ENCODE measurements at places on chromosomes 3 and 15.

GRCh38 chr15:53625962-53626845, 133.3 kb downstream of the WDR72 start:
- no peak for DNase-seq

DNA sequence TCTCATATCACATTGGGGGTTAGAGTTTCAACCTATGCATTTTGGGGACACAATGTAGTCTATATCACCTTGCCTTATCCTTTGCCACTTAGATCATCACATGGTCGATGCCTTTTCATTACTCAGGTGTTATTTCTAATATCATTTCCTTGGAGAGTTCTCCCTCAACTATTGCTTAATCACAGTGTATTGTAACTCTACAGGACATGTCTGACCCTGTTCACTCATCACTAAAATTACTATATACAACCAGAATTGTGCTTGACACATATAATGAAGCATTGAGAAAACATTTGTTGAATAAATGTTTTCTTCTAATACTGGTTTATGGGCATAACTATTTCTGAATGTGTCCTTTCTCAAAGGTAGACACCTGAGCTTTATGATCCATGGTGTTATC, 207.4 kb downstream of the EPHA6 start:
- DNase-seq = no peak

DNA sequence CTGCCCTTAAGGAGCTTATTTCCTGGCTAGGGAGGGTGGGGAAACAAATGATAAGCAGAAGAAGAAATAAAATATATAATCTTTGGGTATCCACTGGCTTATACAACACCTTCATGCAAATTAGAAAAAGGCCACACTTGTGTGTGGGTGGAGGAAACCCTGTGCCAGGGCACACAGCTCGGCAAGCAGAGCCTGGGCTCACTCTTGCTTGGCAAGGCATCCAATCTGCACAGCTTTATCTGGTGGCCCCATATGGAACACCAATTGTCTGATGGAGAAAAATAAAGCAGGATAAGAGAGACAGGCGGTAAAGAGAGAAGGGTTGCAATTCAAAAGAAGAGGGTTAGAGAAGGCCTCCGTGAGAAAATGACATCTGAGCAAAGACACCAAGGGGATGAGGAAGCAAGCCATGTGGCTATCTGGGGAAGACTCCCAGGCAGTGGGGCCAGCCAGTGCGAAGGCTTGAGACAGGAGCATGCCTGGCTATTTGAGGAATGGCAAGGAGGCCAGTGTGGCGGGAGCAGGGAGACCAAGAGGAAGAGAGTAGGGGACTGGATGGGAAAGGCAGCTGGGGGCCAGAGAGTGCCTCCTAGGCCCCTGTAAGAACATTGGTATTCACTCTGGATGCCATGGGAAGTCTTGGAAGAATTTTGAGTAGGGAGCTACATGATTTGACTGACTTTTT, 22.5 kb upstream of the VPS8 start:
- no peak for DNase-seq

- DNase-seq = no peak
Observed at GRCh38 chr3:72748659-72749058, 99.6 kb downstream of the SHQ1 start.

DNA sequence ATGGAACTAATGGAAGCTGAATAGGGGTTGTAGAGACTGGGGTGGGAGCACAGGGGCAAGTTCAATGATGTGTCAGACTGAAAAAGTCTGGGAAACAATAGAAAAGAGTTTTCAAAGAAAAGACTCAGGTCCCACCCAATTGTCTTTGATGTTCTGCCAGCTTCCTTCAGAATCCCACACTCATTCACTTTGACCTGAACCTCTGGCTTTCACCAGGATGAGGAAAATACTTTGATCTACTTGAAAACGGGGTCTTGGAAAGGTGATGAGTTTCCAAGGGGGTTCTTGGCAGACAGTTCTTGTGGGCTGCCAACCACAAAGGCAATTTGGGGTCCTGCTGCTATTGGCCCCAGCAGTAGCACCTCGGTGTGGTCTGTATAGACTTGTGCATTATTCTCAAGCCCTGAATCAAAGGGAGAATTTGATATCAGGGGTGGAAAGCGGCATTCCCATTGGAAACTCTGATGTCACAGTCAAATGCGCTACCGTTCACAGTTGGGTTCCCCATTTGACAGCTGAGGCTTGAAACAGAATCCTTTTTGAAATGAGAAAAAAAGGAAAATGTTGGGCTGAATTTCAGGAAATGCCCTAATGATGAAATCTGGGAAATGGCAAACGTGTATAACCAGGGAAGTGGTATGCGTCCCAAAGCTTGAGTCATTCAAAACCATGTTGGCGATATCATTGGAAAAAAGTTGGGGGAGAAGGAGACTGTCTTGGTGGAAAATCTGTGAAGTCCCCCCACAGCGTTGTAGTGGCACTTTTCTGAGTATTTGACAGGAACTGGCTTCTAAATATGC, 229.2 kb upstream of the LRTM1 start:
- no peak for DNase-seq

GRCh38 chr3:16332904-16333426, 68.0 kb downstream of the OXNAD1 start:
- no peak for DNase-seq
